ENCODE measurements at places on chromosomes 5 and 9. TPM values are rescaled to one million over a fixed set of nuclear protein-coding genes. Genes with fewer than 3 reads are reported as not detected.

DNA sequence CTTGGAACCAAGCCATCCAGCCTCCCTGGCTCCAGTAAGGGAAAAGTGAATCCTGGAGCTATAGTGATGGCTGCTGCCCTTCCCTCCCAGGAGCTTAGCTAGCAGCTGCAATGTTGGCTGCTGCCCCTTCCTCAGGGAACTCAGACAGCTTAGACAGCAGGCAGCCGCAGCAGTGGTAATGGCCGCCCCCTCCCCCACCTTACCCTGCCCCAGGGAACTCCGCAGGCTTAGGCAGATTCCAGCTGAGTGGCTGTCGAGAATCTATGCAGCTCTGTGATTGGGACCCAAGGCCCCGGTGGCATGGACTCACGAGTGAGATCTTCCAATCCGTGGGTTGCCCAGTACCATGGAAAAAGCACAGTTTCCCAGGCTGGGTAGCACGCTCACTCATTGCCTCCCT, 378.6 kb downstream of the NNT start:
- DNase-seq, result no peak

- DNase-seq, result no peak
Observed at GRCh38 chr9:95100071-95100627, 217.4 kb downstream of the FANCC start.

DNA sequence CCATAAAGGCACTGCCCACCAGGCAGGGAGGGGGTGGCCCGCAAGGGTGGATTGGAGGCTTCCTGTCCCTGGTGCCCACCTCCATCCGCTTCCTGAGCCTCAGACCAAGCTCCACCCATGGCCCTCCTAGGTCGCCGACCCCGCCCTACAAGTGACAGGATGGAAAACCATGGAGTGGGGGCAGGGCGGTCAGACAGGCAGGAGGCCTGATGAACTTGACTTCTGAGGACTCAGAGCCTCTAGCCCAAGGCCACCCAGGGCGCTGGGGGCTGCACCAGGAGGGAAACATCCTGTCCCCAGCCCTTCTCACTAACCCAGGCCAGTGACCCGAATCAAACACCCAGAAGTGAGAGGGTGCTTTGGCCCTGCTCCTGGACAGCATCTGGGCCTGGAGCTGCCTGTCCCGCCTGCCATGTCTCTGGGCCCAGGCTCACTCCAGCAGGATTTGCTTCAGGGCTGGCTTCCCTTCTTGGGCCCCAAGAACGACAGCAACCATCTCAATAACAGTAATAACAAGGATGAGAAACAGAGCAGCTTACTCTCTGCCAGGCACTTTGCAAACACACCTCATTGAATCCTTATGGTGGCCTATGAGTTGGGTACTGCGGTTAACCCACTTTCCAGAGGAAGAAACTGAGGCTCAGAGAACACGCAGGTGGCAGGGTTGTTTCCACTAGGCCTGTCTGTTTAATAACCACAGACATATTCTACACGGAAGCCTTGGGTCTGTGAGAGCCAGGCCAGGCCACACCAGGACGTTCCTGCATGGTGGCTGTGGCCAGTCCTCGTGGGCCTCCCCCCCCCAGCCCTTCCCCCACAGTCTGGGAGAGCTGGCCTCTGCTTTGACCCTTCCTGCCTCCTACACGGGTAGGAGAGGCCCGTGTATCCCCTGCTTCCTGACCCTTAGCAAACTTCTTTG, 4.4 kb upstream of the ST6GALNAC6 start:
- no peak for DNase-seq

- no peak for DNase-seq
Observed at GRCh38 chr5:178423901-178424809, 166.0 kb downstream of the COL23A1 start.

- no peak for DNase-seq
Observed at GRCh38 chr5:113381791-113382190, 53.0 kb downstream of the TSSK1B start.

DNA sequence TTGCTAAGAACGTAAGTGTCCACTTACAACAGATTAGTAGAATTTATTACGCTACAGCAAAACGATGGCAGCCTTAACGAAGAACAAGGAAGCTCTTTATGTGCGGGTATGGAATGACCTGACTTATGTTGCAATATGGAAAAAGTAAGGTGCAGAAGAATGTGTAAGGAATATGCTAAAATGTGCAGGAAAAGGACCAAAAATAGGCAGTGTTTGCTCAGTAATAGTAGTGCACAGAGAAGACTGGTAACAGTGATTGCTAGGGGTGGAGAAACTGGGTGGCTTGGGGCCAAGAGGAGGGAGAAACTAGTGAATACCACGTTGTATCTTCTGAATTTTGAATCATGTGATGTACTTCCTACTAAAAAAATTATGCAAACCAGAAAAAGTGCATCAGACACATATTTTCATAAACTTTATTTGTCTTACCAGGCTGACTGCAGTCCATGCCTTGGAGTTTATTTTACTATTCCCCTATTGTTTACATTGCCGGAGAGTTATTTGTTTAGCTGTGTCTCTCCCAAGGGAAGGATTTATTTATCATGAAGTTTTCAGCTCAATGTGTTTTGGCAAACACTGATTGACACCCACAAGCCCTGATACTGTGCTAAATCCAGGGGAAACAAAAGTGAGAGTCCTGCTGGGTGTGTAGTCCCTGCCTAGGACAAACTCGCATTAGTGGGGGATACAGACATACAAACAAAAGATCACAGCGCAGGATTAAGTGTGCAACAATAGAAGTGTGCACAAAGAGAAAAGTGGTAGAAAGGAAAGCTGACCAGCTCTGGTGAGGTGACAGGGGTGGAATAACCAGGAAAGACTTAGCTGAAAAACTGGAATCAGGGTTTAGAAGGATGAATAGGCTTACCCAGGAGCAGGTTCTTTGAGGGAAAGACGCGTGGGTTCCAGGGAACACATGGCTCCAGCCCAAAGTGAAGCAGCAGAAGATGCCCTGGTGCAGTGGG, 34.0 kb upstream of the ZNF484 start:
- no peak for DNase-seq

GRCh38 chr5:22722491-22722890, 130.7 kb downstream of the CDH12 start:
- no peak for DNase-seq

DNA sequence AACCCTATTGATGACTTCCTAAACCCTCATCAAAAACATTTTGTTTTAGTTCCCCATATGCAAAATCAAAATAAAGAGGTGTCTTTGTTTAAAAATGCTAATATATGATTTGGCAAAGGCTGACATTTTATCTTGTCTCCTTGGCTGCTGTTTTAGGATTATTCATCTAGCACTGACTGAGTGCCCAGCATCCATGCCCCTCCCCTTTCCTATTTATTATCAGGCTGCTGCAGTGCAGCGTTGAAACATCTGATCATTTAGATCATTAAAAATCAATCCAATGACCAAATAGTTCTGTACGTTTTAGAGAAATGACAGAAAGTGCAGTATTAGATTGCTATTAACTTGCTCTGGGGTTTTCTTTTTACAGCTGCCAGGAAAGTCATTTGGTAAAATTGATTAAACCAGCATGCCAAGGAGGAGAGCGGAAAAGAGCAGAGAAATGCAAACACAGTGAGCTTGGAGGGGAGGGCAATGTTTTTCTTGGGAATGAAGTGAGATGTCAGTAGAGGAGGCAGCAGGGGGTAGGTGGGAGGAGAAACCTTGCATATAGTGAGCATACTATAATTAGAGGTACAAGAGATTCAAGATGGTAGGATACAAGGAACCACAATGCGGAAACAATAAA, 286.3 kb downstream of the PDE4D start:
- DNase-seq, result no peak

DNA sequence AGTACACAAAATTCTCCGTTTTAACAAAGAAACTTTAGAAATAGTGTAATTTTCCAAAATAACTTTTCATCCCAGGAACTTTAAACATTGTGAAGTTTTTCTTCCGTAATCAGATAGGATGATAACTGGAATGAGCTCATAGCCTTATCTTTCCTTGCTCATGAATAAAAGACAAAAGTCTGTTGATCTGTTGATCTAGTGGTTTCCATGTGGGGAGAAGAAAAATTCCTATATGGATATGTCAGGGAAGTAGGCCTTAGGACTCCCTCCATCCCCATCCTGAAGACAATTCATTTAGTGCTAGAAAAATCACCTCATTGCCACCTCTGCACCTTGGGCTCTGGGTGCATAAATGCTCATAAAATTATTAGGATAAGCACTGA, 266.6 kb downstream of the SMARCA2 start:
- no peak for DNase-seq

DNA sequence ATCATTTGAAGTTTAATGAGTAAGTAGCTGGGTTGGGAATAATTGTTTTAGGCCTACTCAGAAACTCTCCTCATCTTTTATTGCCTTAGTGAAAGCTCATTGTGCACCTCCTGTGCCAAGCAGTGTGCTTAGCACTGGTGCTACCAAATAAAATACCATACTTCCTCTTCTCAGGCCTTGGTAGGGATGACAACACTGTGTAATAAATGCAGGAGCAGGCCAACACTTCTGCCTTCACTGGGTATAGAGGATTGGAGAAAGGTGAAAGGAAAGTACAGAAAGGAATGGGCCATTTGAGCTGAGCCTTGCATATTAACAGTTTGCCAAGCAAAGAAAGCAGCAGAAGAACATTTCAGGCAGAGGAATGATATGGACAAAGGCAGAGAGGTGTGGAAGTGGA, 285.7 kb downstream of the NR3C1 start:
- DNase-seq, result no peak

PCDH1 gene
- total RNA-seq, result 21.3 TPM

CTSV gene
- total RNA-seq, result 75.6 TPM
